Stimulated activated CD4-positive, alpha-beta T cell treated with anti-CD3 and anti-CD28 coated beads, Interleukin-15, amount 100 ng/mL, for 1 hour (primary cell): ENCODE measurements at places on chromosomes 3 and 15.

DNA sequence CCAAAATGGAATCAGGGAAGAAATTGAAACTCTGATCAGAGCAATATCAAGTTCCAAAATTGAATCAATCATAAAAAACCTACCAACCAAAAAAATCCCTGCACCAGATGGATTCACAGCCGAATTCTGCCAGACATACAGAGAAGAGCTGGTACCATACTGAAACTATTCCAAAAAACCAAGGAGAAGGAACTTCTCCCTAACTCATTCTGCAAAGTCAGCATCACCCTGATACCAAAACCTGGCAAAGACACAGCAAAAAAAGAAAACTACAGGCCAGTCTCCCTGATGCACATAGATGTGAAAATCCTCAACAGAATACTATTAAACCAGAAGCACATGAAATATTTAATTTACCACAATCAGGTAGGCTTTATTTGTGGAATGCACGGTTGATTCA lies 118.1 kb downstream of the MYRIP start:
- no peak for DNase-seq

- no peak for DNase-seq
Measured at GRCh38 chr3:198112031-198112430, 152.0 kb downstream of the LMLN start.

DNA sequence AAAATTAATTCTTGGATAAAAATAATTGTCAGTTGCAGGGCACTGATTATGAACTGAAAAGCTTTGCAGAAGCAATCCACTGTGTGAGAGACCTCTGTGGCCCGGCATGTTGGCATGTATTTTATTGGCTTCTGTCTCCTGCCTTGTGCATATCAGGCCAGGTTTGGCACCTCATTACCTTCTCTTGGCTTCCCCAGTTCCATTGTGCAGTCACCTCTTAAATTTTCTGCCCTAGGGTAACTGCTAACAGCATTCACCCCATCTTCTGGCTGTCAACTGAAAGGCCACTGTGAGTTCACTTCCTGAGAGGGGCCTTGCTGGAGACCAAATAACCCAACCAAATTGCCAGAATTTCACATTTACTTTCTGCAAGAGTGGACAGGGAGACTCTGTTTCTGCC lies 92.7 kb upstream of the RARB start:
- no peak for DNase-seq

DNA sequence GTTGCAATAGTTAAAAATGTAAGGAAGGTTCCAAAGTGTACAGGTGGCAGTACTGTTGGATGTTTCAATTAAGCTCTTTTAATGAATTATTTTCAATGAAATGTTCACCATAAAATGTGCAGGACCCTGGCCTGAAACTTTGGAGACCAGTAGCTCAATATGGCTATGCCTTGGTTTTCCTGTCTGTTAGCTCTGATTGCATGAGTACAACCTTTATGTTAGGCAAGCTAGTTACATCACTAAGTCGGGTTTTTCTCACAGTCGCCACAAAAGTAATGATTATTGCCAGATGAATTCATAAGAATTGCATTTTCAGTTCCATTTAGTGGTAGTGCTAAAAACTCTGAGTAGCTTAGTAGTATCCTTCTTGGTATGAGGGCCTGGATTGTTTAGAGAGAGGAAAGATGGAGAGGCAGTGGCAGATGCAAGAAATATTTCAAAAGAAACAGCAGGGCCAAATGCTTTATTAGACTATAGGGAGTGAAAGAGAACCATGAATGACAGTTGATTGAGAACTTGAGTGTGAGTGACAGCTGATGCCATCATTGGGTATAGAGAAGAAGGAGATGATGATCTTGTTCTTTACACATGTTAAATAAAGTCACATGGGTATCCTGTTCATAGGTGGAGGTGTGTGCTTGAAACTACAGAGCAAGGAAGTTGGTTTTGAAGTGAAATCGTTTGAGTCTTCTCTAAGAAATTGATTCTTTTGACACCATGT lies 109.5 kb downstream of the AKAP13 start:
- no peak for DNase-seq

GRCh38 chr15:55619783-55620182 lies 31.6 kb upstream of the PYGO1 start:
- no peak for DNase-seq

DNA sequence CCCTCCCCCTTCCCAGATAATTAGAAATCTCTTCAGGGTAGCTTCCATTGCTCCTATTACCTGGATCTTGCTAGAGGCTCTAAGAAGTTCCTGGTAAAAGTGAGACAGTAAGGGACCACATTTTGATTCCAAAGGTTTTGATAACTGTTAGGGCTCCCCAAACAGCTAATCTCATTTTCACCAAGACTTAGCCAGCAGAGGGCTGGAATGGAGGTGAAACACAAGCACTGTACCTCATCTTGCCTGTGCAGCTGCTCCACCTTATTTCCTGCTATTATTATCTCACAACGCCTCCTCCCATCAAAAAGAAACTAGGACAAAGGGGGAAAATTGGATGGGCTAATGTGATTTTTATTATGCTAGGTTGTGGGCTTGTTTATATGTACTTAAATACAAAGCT lies 7.3 kb downstream of the SETD5 start:
- DNase-seq: no peak

DNA sequence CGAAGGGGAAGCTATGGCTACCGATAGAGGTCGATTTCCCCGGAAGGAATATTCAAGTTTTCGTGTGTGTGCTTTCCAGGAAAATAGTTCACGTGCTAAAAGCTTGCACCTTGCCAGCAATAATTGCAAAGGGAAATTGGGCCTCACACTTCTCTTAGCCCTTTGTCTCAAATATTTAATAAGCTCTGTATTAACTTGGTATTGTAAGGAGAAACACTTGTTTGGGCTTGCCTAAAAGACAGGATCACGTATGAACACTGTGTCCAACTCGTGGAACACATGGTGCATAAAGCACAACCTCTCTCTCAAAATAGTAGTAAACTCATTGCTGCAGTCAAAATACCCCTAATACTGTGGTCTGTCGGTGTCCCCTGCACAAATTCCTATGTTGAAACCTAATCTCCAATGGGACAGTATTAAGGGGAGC lies 352 bp upstream of the TMF1 start:
- DNase-seq: no peak

DNA sequence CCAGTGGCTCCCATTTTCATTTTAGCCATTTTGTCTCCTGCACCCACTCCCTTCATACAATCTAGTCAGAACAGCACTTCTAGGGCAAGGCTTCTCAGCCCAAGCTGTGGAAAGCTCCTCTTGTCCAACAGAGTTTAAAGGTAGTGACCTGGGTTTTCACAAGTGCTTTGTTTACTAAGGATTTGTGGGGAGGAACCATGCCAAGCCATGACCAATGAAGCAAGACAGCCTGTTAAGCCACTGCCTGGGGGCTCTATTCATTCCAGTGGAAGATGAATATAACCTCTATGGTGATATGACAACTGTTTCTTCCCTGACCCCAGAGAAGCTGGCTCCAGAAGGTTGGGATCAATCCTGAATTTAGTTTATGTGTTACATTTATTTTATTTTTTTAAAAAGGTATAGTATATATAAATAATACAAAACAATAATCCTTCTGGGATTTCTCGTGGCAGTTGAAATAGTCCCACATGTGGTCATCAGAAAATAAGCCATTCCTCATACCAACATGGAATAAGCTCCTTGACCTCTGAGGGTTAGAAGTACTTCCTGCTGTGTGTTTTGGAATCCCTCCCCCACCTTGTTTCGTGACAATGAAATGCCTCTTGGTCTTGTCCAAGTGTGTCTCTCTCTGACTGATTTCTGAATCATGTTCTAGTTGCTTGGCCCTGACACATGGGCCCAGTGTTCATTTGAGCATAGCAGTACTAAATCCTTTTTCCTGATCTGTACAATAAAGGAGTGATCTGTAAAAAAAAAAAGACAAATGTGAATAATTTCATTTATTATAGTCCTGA lies 13.3 kb upstream of the THUMPD3 start:
- no peak for DNase-seq

DNA sequence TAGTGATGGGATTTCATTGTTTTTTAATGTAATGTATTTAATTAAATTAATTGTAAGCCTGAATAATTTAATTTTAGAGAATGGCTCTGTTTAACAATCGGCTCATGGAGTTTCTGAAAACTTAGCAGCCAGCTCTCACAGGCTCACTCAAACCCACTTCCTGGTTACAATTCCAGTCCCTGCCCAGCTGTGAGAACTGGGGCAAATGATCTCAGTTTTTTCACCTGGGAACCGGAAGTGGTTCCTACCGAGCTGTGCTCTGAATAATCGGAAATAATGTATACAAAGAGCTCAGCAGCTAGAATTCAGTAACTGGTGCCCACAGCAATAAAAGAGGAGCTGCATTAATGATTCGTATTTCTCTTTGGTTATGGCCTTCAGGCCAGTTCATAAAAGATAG lies 244.3 kb upstream of the MCTP2 start:
- no peak for DNase-seq

DNA sequence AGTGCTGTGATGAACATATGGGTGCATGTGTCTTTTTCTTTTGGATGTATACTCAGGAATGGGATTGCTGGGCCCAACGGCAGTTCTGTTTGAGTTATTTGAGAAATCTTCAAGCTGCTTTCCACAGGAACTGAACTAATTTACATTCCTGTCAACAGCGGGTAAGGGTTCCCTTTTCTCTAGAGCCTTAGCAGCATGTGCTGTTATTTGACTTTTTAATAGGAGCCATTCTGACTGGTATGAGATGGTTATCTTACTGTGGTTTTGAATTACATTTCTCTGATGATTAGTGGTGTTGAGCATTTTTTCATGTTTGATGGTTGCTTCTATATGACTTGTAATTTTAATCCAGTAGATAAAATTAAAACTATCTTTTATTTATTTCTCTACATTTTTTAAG lies 1168.6 kb upstream of the ALCAM start:
- DNase-seq: no peak

GRCh38 chr3:181701096-181701495 lies 10.6 kb upstream of the SOX2 start:
- no peak for DNase-seq

DNA sequence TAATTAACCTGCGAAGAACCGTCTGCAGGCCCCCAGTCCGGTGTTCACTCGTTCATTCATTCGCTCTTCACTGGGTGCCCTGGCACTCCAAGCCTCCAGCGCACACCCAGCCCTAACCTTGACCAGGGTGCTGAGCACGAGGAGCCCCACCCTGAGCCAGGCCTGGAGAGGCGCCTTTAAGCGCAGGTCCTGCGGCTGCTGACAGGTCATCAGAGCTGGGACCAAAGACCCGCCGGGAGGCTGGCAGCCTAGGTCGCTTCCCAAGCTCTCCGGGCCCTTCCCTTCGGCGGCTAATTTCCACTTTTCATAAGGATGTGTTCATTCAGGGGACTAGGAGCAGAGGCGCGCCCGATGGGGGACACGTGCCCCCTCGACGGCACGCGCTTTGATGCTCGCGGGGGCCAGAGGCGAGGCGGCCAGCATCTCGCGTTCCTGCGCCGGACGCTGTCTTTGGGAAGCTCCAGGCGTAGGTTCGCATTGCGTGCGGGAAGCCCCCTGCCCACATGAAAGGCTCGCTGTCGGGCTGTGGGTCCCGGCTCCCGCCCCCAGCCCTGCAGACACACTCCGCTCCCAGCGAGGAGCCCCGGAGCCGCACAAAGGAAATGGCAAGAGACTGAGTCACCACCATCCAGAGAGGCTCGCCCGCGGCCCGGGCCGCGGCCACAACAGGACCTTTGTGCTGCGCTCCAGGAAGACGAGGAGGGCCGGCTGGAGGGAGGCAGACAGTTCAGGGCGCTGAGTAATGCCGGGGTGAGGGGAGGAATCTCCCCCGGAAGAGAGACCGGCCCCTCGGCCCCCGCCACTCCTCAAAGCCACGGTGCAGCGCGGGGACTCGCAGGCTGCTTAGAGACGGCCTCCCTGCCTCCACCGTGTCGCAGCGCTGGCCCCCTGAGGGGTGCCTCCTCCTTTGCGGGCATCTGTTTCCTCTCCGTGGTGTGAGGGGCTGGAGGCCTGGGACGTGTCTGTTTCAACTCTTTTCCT lies 266.4 kb upstream of the HES1 start:
- DNase-seq: no peak

GRCh38 chr15:93583552-93583951 lies 494.5 kb upstream of the RGMA start:
- no peak for DNase-seq

DNA sequence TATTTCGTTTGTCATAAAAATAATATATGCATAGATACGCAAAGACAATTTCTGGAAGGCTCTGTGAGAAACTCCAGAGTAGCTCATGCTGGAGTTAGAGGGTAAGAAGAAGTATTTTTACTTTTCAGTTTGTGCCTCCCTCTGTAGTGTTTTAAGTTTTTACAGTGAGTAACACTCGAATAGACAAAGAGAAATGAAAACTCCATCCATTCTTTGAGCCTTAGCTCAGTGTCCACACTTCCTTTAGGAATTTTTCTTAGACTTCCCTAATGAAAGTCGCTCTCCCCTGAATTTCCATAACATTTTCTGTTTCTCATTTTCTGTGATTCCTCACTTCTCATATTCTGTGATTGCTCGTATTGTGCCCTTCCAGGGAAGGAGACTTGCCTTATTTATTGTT lies 2.1 kb downstream of the BLOC1S6 start:
- DNase-seq: no peak

DNA sequence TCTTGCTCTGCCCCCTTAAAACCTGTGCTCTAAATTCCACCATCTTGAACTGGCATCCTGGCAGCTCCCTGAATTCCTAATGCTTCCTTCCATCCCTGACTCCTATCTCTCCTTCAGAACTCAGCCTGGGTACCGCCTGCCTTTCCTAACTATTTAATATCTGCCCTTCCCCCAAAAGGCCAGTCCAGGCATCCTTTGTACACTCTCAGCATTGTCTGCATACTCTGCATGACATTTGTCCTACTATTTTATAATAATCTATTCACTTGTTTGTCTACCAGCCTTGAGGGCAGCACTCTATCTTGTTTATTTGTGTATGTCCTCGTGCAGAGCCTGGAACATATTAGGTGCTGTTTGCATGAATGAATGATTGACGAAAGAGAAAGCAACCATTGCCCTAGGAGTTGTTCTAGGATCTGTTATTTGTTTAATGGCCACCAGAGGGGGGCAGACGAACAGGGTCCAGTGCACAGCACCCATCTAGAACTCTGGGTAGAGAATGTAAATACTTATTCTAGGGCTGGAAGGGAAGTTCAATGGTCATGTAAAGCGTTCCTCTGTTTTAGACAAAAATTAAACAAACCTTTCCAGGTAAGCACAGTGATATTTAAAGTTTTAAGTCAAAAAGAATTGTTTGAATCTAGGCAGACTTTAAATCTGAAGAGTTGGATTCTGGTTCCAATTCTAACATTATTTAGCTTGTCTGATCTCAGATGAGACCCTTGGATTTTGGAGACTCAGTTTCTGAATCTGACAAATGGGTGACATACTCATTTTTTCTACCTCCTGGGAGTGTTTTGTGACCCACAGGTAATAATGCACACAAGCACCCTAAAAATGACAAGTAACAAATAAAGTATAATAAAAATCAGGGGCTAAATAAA lies 125.8 kb upstream of the GALNT15 start:
- DNase-seq: no peak

DNA sequence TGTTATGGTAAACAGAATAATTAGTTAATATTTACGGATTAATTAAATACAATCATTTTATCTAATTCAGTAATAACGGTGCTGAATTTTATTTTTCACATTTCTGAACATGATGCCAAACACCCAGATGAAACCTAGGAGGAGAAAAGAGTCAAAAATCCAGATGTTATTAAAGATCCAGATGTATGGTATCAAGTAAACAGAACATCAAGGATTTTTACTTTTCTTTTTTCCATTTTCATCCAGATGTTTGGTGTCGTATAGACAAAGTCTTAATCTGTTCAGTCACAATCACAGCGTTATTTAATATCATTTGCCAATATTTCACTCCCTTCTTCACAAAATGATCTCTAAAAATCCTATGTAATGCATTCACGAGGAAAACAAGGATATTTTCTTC lies 64.0 kb upstream of the NR2F2 start:
- DNase-seq: no peak
